ENCODE measurements at places on chromosomes 16 and 17. TPM values are rescaled to one million over a fixed set of nuclear protein-coding genes. Genes with fewer than 3 reads are reported as not detected.

DNA sequence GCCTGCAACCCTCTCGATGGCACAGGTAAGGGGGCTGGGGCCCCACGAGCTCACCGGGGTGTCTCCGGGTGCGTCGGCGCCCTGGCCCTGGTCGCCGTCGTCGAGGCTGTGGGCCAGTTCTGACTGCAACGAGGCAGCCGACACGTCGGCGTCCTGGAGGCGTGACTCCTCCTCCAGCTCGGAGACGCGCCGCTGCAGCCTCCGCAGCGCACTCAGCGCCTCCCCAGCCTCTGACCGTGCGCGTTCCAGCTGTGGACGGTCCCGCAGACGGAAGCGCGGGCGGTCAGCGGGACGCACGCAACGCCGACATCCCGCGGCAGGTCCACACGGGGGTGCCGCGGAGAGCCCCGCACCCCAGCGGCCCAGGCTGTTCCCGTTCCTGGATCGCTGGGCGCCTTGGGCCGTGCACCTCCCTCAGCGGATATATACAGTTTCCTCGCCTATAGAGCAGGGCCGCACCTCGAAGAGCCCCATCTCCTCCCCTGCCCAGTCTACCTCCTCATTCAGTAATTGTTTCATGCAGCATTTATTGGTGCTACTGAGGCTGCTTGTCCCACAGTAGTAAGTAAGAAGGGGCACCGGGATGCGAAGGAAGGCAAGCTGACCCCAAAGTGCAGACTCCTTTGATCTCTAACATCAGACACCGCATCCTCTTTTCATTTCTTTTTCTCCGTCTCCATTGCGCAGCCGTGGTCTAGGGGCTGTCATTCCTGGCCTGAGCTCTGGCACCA is 5.8 kb downstream of the THOC6 start:
- peaks cover 38% of the 10 kb centered on the region for H3K4me1 ChIP-seq
- no peak overlapping the region for H3K4me3 ChIP-seq
- H3K36me3 ChIP-seq, result peaks cover 26% of the 10 kb centered on the region

DNA sequence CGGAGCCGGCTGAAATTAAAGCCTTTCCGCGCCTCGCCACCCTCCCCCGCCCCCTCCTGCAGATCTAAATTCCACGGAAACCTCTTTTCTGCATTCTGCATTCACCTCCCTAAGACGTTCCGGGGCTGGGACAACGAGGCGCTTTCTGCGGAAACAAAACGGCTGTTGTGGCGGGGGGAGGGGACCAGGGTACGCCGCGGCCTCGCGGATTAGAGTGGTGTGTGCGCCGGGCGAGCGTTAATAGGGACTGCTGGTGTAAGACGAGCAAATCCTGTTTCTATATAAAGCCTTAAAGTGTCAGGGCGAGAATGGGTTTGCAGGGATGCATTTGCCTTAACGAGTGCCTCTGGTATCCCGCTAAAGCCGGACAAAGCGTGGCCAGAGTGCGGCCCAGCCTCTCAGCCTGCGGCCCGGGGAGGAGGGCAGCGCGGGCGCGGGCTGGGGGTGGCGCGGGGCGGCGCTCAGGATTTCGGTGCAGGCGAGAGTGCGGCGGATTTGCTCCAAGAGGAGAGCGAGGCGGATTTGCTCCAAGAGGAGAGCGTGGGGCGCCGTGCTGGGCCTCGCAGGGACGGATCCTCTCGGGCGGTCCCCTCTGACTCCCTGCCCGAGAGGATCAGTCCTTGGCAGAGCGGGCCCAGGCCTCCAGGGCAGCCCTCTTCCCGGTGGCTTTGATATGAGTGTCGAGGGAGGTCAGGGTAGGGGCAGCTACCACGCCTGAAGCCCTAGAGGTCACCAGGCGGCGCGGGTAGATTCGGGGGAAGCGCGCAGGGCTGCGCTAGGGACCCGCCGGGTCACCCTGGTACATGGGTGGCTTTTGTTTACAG is 5.1 kb downstream of the BAHCC1 start:
- H3K4me3 ChIP-seq, result no peak overlapping the region
- H3K27ac ChIP-seq, result no peak overlapping the region
- DNase-seq, result no peak
- H3K27me3 ChIP-seq, result peaks cover 84% of the 10 kb centered on the region

DNA sequence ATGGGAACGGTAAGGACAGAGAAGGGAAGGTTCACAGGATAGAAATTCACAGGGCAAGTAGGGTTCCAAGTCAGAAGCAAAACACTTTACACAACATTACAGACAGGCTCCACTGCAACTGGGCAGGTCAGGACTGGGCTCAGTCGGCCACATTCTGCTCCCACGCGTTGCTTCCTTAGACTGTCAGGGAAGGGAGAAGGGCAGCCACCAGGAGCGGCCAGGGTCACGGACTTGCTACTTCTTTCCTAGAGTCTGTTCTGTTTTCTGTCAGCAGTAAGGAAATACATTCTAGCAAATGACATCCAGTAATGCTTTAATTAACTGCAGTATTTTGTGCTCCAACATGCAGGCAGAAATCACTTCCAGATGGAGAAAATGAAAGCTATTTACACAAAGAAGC is 160.3 kb upstream of the RPH3AL start:
- H3K4me1 ChIP-seq, result no peaks in the 10 kb centered on the region
- no peak overlapping the region for H3K27ac ChIP-seq
- H3K27me3 ChIP-seq, result no peaks in the 10 kb centered on the region
- no peak overlapping the region for H3K4me3 ChIP-seq
- no peak for DNase-seq
- H3K36me3 ChIP-seq, result no peaks in the 10 kb centered on the region

The IGSF6 gene
- total RNA-seq, result 0.56 TPM

GRCh38 chr17:33057564-33057963 is 65.9 kb downstream of the SPACA3 start:
- no peaks in the 10 kb centered on the region for H3K27me3 ChIP-seq
- H3K27ac ChIP-seq, result no peak overlapping the region
- H3K36me3 ChIP-seq, result no peaks in the 10 kb centered on the region
- no peaks in the 10 kb centered on the region for H3K4me1 ChIP-seq
- no peak for DNase-seq
- no peak overlapping the region for H3K4me3 ChIP-seq

- no peaks in the 10 kb centered on the region for H3K27me3 ChIP-seq
- no peaks in the 10 kb centered on the region for H3K36me3 ChIP-seq
Measured at GRCh38 chr16:12145918-12146317, 169.4 kb downstream of the SNX29 start.

GRCh38 chr16:324451-325334 is 27.8 kb downstream of the AXIN1 start:
- peak; percentile 88 for DNase-seq
- no peaks in the 10 kb centered on the region for H3K36me3 ChIP-seq
- H3K27ac ChIP-seq, result peak overlapping the region; percentile 84
- H3K27me3 ChIP-seq, result no peaks in the 10 kb centered on the region

- H3K27me3 ChIP-seq, result no peaks in the 10 kb centered on the region
- H3K4me3 ChIP-seq, result no peak overlapping the region
- H3K36me3 ChIP-seq, result no peaks in the 10 kb centered on the region
Measured at GRCh38 chr17:31068291-31068690, 26.5 kb upstream of the NF1 start.

GRCh38 chr16:58614212-58614611 is 15.4 kb downstream of the CNOT1 start:
- DNase-seq, result no peak
- H3K4me3 ChIP-seq, result no peak overlapping the region
- no peaks in the 10 kb centered on the region for H3K4me1 ChIP-seq
- no peaks in the 10 kb centered on the region for H3K27me3 ChIP-seq
- H3K36me3 ChIP-seq, result peaks cover 14% of the 10 kb centered on the region
- no peak overlapping the region for H3K27ac ChIP-seq

DNA sequence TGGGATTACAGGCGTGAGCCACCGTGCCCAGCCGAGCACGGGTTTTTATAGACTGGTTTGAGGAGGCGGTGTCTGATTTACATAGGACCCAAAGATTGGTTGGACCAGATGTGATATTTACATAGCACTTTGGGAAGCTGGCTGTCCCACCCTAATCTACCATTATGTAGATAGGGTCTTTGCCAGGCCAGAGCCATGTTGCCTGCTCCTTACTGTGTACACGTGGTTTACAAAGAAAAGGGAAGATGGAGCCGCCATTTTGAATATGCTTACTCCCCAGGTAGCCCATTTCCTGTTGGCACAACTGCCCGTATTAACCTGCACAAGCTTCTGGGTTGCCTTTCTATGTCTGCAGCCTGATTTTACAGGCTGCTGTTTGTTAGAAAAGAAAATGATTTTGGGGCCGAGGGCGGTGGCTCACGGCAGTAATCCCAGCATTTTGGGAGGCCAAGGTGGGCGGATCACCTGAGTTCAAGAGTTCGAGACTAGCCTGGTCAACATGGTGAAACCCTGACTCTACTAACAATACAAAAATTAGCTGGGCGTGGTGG is 89.9 kb upstream of the EEF2KMT start:
- no peaks in the 10 kb centered on the region for H3K27me3 ChIP-seq
- H3K36me3 ChIP-seq, result no peaks in the 10 kb centered on the region
- no peak overlapping the region for H3K27ac ChIP-seq
- no peak for DNase-seq
- no peaks in the 10 kb centered on the region for H3K4me1 ChIP-seq

The CSH2 gene
- not detected for total RNA-seq

- H3K4me3 ChIP-seq, result no peak overlapping the region
- H3K36me3 ChIP-seq, result no peaks in the 10 kb centered on the region
- no peak overlapping the region for H3K27ac ChIP-seq
- no peaks in the 10 kb centered on the region for H3K4me1 ChIP-seq
Measured at GRCh38 chr16:86971251-86971650, 345.9 kb downstream of the C16orf95 start.

DNA sequence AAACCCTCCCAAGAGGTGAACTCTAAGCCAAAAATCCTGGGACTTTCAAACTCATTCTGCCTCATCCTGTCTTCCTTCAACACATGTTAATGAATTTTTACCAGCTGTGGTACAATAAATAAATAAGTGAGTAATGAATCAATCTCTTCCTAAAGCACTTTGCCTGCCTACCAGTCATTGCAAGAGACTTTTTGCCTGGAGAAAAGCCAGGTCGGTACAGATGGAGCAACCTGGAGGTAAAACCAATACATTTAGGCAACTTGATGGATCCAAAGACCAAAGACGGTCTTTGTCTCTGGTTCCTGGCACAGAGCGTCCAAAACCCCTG is 324.2 kb downstream of the PMP22 start:
- H3K4me1 ChIP-seq, result no peaks in the 10 kb centered on the region
- no peak overlapping the region for H3K4me3 ChIP-seq
- no peaks in the 10 kb centered on the region for H3K36me3 ChIP-seq
- H3K27ac ChIP-seq, result no peak overlapping the region
- H3K27me3 ChIP-seq, result peaks cover 2% of the 10 kb centered on the region

- DNase-seq, result no peak
- H3K36me3 ChIP-seq, result no peaks in the 10 kb centered on the region
- H3K4me1 ChIP-seq, result no peaks in the 10 kb centered on the region
Measured at GRCh38 chr17:9788601-9789000, 2.8 kb downstream of the DHRS7C start.

GRCh38 chr16:3520841-3521240 is 20.0 kb downstream of the CLUAP1 start:
- H3K27ac ChIP-seq, result no peak overlapping the region
- no peak for DNase-seq
- no peaks in the 10 kb centered on the region for H3K4me1 ChIP-seq
- H3K27me3 ChIP-seq, result no peaks in the 10 kb centered on the region

The GDPD3 gene
- total RNA-seq, result 22.1 TPM

The EFNB3 gene
- total RNA-seq, result not detected

- peaks cover 7% of the 10 kb centered on the region for H3K27me3 ChIP-seq
- peaks cover 12% of the 10 kb centered on the region for H3K4me1 ChIP-seq
- no peaks in the 10 kb centered on the region for H3K36me3 ChIP-seq
- no peak overlapping the region for H3K27ac ChIP-seq
Measured at GRCh38 chr17:296379-296778, 56.2 kb downstream of the RPH3AL start.

The GLIS2 gene
- total RNA-seq, result 0.19 TPM

DNA sequence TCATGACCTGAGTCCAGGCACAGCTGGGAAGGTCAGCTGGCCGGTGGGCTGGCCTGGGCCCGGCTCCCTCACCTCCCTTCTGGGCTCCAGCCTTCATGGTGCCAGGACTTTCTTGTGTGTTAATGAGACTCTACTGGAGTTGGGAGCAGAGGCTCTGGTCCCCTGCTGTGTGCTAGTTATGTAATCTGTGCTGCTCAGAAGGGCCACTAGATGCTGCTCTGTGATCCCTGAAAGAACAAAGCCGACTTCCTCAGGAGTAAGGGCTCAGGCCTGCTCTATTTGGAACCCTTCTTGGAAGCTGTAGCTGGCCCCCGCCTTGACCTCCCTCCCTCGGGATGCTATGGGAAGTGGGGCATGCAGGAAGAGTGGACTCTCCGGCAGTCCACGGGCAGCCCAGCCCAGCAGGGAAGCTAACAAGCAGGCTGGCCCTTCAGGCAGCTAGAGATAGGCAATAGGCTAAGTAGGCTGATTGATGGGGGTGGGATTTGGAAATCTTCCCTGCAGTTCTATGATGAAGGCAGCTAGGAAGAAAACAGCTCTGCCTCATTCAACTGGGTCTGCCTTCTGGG is 3.3 kb upstream of the CDK5R1 start:
- DNase-seq, result peak; percentile 35
- peak overlapping the region; percentile 64 for H3K27ac ChIP-seq
- no peak overlapping the region for H3K4me3 ChIP-seq
- H3K4me1 ChIP-seq, result peaks cover 23% of the 10 kb centered on the region
- no peaks in the 10 kb centered on the region for H3K27me3 ChIP-seq

DNA sequence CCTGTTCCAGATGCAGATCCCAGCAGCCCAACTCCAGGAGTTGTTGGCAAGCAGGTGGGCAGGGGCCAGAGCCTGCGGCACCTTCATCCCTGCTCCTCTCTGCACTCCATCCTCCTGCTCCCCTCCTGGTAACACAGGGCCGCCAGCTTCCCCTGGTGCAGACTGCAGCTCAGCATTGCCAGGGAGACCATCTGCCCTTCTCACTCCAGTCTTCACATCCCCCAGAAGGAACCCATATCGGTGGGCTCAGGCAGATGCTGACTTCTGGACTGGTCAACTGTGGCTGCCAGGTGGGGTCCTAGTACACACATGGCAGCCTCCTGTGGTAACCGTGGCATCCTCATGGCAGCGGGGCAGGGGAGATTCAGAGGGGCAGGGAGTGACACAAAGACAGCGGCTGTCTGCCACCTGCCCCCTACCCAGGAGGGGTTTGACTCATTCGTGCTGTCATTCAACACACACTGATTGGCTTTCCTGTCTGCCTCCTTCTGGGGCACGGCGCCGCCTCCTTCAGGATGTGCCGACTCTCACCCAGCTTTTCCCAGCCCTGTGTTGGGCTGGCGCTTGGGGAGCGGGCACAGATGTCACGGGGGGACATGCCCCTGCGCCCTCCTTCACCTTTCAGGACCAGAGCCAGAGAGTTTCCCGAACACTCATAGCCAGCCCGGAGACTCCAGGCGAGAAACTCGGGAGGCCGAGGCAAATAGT is 120.9 kb downstream of the CMIP start:
- no peak for DNase-seq
- H3K27ac ChIP-seq, result no peak overlapping the region
- no peaks in the 10 kb centered on the region for H3K27me3 ChIP-seq
- H3K4me3 ChIP-seq, result no peak overlapping the region

The SMIM5 gene
- 0.35 TPM for total RNA-seq

The NEUROD2 gene
- not detected for total RNA-seq

DNA sequence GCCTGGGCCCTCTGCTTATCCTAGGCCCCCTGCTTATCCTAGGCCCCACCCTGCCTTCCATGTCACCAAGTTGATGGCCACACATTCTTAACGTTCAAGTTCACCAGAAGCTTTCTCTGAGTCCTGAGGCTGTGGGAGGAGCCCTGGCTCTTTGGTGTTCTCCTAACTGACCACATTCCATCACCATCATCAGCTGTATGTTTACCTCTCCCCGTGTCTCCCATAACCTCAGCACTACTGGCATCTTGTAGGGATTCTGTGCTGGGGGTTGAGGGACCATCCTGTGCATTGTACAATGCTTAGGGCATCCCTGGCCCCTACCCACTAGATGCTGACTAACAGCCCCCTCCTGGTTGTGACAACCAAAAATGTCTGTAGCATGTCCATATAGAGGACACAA is 99.3 kb downstream of the NDE1 start:
- no peak for DNase-seq
- H3K27ac ChIP-seq, result no peak overlapping the region
- H3K4me3 ChIP-seq, result no peak overlapping the region
- H3K27me3 ChIP-seq, result no peaks in the 10 kb centered on the region
- peaks cover 4% of the 10 kb centered on the region for H3K36me3 ChIP-seq
- H3K4me1 ChIP-seq, result no peaks in the 10 kb centered on the region

The PTGES3L gene
- not detected for total RNA-seq
